Vein endothelial cell (primary cell): ENCODE measurements at places on chromosomes 1 and 21. TPM values are rescaled to one million over a fixed set of nuclear protein-coding genes. Genes with fewer than 3 reads are reported as not detected.

The CNR2 gene
- total RNA-seq = not detected in 2 replicates

The CR2 gene
- total RNA-seq = not detected in 2 replicates

The C1QB gene
- total RNA-seq = not detected in 2 replicates

The ENAH gene
- total RNA-seq = 60.8 and 77.9 TPM in 2 replicates

The DESI2 gene
- 47.7 and 59.7 TPM in 2 replicates for total RNA-seq

The BACE2 gene
- 438 and 446 TPM in 2 replicates for total RNA-seq

The SLC25A34 gene
- 0.33 and 1.1 TPM in 2 replicates for total RNA-seq

The TMEM52 gene
- total RNA-seq = 0.48 and 0.65 TPM in 2 replicates

The B3GALT5 gene
- 0.10 TPM in 1 of 2 replicates, not detected in the other for total RNA-seq

The CTSS gene
- total RNA-seq = 19.6 and 27.0 TPM in 2 replicates

The DYNLT5 gene
- 3.4 and 3.9 TPM in 2 replicates for total RNA-seq

The CORT gene
- 0.29 and 0.33 TPM in 2 replicates for total RNA-seq

The S100A8 gene
- total RNA-seq = not detected in 2 replicates

The CD1E gene
- total RNA-seq = not detected in 2 replicates

The TINAGL1 gene
- total RNA-seq = 519 and 655 TPM in 2 replicates

The C1orf146 gene
- not detected in 2 replicates for total RNA-seq

The UBAP2L gene
- total RNA-seq = 129 and 154 TPM in 2 replicates

The MXRA8 gene
- total RNA-seq = 1.6 TPM in 2 replicates

The PADI2 gene
- total RNA-seq = under 0.01 TPM in 1 of 2 replicates, not detected in the other

The TSPAN2 gene
- total RNA-seq = 1.5 and 4.2 TPM in 2 replicates

The MTR gene
- 34.9 and 35.8 TPM in 2 replicates for total RNA-seq

The HIVEP3 gene
- total RNA-seq = 1.2 and 1.3 TPM in 2 replicates

The BRINP2 gene
- not detected in 2 replicates for total RNA-seq
